Right renal pelvis (tissue), 4 donors: ENCODE measurements at places on chromosomes 11 and 22. TPM values are rescaled to one million over a fixed set of nuclear protein-coding genes. Genes with fewer than 3 reads are reported as not detected.

The MRGPRF gene
- 26.4 TPM for polyA plus RNA-seq

The SCN4B gene
- polyA plus RNA-seq = 0.93 TPM

The RDX gene
- 120 TPM for polyA plus RNA-seq

The SCGB1A1 gene
- polyA plus RNA-seq = not detected

The FOLR2 gene
- polyA plus RNA-seq = 9.6 TPM

The FOLH1 gene
- 15.7 TPM for polyA plus RNA-seq

The DHCR7 gene
- 49.5 TPM for polyA plus RNA-seq

The NRIP3 gene
- polyA plus RNA-seq = 0.91 TPM

The HBE1 gene
- 7.5 TPM for polyA plus RNA-seq

The FGF4 gene
- polyA plus RNA-seq = not detected

The ST3GAL4 gene
- polyA plus RNA-seq = 17.1 TPM

DNA sequence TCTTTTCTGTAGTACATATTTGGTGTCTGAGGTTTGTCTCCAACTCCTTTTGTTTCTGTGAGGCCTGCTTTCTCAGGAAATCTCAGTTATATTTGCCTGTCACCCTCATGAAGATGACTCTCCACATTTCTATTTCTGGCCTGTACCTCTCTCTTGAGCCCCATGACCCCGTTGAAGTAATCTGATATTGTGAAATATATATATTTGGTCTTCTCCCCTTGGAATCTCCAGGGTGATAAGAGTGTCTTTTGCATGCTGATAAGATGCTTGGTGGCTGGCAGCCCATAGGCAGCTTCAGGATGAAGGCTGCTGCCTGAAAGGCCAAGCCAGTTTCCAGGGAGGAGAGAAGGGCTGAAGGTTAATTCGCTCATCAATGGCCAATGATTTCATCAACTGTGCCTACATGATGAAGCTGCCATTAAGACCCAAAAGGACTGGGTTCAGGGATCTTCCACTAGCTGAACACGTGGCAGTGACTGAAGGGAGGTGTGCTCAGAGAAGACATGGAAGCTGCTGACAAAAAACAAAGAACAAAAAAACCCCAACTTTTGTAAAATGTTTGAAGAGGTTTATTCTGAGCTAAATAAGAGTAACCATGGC, 67.4 kb downstream of the MICAL2 start:
- DNase-seq = no peak

- no peak for DNase-seq
Measured at GRCh38 chr11:13119361-13119760, 110.2 kb downstream of the RASSF10 start.

- DNase-seq = no peak
Measured at GRCh38 chr11:128865490-128865889, 1.6 kb downstream of the KCNJ1 start.

- DNase-seq = no peak
Measured at GRCh38 chr11:6378640-6378989, 11.7 kb upstream of the SMPD1 start.

DNA sequence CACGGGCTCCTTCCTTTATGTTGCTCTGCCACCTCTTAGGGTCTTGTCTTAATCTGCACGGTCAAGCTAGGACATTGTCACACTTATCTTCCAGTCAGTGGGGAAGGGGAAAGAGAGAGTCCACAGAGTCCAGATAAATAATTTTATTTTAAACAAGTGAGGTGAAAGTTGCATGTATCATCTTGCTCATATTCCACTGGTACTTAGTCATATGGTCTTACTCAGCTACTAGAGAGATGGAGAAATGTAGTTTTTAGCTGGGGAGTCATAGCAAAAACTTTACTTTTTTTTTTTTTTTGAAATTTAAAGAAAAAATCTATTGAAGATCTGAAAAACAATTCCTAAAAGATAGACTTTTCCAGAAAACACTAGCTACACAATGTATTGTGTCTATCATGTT, 29.0 kb downstream of the PDE3B start:
- DNase-seq = no peak

- no peak for DNase-seq
Measured at GRCh38 chr22:39089928-39090327, 7.1 kb upstream of the APOBEC3H start.

- DNase-seq = no peak
Measured at GRCh38 chr22:36961626-36962025, 48.2 kb downstream of the CSF2RB start.

GRCh38 chr11:59152312-59152951, 9.8 kb downstream of the FAM111A start:
- DNase-seq = no peak

DNA sequence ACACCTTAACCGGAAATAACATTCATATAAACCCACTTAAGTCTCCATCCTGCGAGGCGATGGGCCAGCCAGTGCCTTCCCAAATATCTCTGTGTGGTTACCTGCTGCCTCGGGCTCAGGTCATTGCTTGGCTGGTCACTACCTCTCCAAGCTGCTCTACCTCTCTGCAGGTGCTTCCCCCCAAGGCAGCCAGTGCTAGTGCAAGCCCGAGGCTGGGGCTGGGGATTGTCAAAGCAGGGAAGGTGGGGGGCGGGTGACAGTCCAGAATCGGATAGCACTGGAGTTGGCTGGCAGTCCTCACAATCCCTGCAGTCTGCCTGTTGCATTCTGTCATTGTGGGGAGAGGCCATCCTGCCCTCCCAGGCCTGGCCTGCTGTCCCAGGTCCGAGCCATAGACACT, 11.1 kb downstream of the MCHR1 start:
- DNase-seq = no peak

DNA sequence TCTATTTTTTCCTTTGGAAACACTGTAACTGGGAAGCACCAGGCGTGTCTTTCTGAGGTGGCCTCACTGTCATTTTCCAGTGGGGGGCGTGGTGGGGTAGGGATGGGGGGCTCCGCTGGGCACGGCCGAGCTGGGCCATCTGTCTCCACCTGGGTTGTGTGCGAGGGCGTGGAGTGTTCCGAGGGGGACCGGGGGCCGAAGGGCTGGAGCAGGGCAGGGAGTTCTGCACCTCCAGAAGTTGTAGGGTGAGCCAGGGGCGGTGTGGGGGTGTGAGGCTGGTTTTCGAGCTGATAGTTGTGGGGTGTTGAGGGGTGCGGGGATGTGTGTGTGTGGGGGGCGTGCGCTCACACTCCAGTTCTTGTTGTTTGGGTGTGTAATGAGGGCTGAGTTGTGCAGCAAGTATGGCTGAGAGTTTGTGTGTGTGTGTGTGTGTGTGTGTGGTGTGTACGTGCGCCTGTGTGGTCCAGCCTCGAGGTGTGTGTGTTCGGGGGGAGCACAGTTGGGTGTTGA, 10.8 kb downstream of the YPEL4 start:
- no peak for DNase-seq

GRCh38 chr11:72037554-72038311, 39.0 kb downstream of the IL18BP start:
- DNase-seq = no peak

GRCh38 chr22:46574438-46574992, 37.1 kb upstream of the CELSR1 start:
- DNase-seq = no peak

GRCh38 chr11:122720107-122720881, 64.8 kb downstream of the UBASH3B start:
- no peak for DNase-seq

DNA sequence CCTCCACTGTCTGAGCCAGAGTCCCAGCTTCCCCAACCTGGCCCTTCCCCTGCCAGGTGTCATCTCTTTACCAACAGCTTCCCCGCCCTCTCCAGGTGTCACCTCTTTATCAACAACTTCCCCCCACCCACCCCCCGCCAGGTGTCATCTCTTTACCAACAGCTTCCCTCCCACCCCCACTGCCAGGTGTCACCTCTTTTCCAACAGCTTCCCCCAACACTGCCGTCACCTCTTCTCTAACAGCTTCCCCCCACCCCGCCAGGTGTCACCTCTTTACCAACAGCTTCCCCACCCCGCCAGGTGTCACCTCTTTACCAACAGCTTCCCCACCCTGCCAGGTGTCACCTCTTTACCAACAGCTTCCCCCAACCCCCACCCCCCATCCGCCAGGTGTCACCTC, 29.8 kb upstream of the TTLL12 start:
- no peak for DNase-seq

DNA sequence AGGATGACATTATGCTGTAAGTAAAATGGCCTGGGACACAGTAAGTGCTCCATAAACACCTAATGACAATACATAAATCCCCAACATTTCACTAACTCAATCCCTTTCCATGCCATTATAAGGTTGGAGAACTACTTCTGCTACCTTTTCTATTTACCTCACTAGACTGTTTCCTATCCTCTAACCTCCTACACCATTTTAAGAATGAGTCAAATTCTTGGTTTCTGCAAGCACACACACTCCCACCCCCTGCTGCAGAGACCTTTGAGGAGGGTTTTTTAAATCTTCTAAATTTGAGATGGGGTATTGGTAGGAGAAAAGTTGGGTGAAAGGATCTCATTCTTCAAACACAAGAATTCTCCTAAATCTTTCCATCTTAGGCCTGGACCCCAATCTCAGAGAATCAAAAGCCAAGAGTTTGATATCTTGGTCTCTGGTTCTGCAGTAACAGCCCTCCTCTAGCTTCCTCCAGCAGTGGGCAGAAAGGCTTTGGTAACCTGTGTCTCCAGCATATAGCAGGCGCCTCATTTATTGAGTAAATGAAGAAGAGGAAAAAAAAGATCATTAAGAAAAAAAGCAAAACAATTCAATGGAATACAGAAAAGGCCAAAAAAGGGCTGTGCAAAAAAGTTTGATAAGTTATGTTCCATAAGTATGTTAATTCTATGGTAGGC, 42.3 kb downstream of the SYTL2 start:
- DNase-seq = no peak

DNA sequence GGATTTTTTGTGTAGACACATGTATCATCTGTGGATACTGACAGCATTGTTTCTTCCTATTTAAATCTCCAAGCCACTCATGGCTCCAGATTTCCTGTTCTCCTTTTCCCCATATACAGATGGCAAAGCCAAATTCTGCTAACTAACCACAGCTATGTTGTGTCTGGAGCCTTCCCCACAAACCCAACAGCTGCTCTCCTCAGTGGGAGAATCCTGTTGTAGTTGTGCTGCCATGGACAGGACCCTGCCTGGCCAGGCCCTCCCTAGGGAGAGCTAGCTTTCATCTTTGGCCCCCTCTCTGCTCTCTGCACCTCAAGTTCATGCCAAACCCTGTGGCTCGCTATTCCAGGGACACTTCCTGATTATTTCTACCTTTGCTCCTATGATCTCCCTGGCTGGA, 106.4 kb upstream of the CCDC90B start:
- no peak for DNase-seq

- DNase-seq = no peak
Measured at GRCh38 chr11:92879086-92879485, 90.4 kb upstream of the MTNR1B start.

- DNase-seq = peak; percentile 26
Measured at GRCh38 chr11:59755701-59756557, 753 bp downstream of the STX3 start.

DNA sequence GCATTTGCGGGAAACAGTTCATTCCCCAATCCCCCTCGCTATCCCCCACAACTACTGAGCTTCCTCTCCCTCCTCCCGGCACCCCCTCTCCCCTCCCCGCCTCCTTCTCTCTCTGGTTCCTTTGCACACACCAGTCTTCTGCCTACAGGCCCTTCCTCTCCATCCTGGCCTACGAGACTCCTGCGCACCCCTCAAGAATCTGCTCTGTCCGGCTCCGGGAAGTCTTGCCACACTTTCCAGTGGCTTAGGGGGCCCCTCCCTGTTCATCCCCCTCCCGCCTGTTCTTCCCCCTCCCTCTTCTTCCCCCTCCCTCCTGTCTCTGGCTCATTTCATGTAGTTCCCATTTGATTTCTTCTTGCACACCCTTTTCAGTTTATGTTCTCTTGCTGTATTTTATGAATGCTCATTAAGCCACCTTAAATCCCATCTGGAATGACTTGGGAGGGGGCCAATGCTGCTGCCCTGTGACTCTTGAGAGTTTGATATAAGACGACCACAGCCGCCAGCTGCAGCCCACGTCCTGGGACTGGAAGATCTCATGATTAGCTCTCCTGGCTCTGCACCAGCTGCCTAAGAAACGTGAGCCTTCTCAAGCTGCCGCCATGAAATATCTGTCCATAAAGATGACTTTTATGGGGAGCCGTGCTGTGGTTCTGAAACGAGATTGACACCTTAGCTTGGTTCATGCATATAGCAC, 50.9 kb downstream of the RPS6KA4 start:
- DNase-seq = no peak

- DNase-seq = no peak
Measured at GRCh38 chr22:43476341-43476740, 64.5 kb downstream of the MPPED1 start.

DNA sequence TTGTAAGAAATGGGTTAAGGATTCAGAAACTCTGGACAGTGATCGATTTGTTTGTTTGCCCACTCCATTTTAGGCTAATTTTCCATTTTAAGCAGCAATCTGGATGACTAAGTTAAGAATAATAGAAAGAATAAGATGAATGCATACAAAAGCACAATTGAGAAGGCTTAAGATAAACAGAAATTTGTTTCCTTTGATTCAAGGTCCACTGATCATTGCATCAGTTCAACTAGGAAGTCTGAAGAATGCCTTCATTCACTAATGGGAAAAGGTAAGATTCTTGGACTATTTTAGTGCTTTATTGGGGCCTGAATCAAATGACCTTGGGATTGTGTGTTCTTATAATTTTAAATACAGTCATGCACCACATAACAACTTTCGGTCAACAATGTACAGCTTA, 140.8 kb downstream of the CADM1 start:
- no peak for DNase-seq

- no peak for DNase-seq
Measured at GRCh38 chr11:33774736-33775466, 581 bp upstream of the FBXO3 start.

- no peak for DNase-seq
Measured at GRCh38 chr11:75337195-75337654, 14.2 kb downstream of the ARRB1 start.

GRCh38 chr11:20464518-20464917, 77.0 kb downstream of the PRMT3 start:
- DNase-seq = no peak

DNA sequence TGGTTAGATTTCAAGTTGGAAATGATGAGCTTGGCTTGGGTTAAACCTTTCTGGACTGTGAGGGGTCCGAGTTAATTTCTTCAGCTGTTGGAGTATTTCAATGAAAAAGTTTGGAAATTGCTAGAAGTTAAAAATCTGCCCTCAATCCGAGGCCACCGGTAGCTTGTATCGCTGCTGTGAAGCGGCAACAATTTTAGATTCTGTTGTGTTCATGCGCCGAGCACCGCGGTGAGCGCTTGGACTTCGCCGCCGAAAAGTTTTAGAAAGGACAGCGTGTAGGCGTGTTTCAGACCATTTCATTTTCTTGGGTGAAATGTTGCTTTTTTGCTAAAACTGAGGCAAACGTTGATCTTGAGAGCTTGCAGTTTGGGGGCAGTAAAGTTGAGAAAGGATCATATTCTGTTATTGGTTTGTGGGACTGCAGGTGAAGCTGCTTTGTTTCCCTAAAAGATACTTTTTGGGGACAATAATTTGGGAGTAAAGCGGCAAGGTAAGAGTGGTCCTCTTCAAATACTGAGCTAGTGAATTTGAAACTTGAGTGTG, 928 bp downstream of the FBXO7 start:
- DNase-seq = peak; percentile 23

DNA sequence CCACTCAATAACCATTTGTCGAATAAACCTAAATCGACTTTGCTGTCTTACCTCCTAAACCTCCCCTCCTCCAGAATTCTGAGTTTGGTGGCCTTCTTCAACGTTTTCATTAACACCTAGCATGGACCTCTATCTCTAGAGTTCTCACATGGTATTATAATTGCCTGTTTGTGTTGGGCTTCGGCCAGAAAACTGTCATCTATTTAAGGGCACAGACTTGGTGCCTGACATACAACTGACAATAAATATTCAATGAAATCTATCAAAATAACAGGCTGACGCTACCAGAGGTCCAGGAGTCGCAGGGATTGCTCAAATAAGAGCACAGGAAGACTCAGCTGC, 687 bp downstream of the ALKBH8 start:
- no peak for DNase-seq

GRCh38 chr11:108663154-108663877, 1.6 kb upstream of the DDX10 start:
- no peak for DNase-seq
